ENCODE measurements at places on chromosomes 4 and X.

DNA sequence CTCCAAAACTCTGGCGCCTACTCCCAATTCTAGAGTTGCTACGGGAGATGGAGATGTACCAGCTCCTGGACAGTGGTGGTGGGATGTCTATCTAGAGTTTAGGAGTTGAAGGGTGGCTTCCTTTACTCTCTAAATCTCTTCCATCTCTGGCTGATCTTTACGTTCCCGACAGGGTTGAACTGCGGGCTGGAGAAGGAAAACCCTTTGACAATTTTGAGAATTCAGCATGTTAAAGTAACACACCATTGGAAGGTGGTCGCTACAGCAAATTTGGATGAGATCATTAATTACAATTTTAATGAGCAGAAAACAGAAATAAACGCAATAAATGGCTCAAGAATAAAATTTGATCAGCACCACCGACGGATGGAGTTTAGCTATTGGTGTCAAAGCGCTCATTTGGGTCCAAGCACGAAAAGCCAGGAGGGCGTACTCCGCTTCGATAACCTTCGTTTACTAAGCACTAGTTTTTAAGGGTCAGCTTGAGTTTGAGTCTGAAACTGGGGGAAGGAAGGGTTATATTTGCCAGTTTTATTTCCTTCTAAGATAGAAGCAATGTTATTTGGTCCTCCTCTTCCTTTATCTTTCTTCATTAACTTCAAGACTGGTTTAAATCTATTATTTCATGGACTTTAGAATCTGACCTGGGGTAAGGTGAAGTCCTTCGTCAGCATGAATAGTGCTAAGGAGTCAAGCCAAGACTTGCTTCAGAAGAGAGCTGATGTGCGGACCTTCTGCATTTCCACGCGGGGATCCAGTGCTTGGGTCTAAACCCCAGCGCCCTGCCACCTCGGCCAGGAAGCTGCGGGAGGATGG, 1.5 kb upstream of the NKX6-1 start:
- DNase-seq = no peak

GRCh38 chrX:151982222-151982621, 7.7 kb upstream of the GABRE start:
- no peak for DNase-seq

DNA sequence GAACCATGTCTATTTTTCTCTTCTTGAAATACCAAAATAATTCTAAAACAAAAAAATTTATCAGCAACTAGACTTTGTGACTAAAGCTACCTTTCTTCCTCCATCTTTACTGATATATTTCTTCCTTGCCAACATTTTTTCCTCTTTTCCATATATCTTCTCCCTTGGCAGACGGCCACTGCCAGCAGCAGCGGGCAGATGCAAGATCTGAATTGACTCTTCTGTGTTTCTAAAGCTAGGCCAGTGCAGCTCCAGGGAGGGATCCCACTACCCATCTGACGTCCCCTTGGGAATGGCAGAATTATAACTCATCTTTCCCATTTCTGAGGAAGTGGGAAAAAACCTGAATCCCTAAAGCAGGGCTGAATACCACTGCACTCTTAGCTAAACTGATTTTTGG, 206.4 kb downstream of the NR3C2 start:
- DNase-seq = no peak

DNA sequence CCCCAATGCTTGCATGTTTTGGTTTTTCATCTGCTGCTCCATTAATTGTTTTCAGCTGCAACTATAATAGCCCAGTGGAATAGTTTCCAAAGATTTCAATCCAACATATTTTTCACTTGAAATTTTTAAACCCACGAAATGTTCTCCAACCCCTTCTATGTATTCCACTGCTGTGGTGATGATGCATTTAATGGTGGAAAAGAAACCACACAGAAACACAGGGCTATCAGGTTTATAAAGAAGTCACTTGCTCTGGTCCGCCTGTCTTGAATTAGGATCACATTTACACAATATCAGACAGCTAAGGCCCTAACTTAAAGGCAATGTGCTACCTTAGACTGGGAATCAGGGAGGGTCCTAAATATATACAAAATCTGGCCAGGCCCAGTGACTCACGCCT, 35.0 kb downstream of the OPHN1 start:
- no peak for DNase-seq

DNA sequence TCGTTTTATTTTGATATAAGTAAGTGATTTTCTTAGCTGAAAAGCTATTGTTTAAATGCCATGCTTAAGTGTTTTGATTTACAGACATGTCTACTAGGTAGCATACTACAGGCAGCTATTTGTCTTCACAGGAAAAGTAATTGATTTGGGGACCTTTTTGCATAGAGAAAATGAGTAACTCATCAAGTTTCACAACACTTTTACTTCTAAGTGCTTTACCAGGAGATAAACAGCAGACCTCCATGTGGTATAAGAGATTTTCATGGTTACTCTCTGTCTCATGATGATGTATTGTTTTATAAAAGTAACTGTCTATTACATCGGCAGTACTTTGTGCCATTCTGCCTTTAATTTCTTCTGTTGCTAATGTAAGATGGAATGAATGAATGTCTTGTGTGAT, 28.7 kb downstream of the RBPJ start:
- no peak for DNase-seq

DNA sequence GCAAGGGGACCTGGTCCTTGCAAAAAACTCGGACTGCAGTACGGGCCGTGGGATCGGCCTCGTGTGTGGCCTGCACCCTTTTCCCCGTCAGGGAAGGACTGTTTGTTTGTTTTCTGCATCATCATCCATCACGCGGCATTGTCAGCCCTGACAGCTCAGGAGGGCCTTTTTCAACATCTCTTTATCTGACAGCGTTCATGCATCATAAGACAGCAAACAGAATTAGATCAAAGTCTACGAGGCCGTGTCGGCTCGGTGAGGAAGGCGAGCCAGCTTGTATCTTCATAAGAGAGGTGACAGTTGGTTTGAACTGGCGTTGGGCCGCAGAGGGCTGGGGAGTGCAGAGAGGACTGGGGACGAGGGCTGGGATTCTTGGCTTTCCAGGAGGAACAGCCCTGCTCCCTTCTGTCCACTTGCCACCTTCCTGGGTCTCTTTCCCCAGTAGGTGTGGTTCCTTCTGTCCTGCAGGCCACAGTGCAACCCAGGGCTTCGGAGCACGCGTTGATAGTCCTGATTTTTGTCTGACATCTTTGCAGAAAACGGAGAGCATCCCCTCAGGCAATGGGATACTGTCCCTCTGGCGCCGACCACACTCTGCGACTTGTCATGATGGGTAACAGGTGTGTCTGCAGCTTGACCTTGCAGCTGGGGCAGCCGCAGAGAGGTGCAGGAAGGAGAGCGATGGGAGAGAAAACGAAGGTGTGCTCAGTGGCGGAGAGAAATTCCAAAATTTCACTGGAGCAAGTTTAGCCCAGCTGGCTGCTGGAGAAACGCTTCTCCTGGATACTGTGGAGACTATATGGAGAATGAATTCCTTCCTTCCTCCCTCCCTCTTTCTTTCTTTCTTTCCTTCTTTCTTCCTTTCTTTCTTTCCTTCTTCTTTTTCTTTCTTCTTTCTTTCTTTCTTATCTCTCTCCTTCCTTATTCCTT, 104.0 kb upstream of the SHOX start:
- DNase-seq = no peak

DNA sequence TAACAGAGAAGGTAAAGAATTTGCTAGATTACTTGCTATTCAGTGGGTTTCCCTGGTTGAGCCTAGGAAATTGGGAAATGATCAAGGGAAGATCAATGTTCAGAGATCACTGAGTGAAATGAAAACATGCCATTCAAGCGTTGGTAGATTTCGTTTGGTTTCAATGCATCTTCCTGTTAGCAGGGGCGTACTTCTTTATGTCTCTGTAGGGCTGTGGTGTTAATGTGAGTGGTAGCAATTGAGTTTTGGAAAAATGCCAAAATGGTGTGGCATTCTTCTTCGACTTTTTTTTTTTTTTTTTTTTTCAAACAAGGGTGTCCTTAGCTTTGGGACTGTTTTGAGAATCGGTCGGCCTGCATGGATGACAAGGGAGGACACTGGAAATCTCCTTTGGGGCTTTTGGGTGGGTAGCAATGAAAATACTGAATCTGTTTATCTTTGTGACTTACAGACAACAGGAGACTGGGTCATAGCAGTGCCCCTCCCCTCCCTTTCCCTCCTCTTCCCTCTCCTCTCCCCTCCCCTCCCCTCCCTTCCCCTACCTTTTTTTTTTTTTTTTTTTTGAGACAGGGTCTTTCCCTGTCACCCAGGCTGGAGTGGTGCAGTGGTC, 50.4 kb downstream of the SPRY1 start:
- no peak for DNase-seq

GRCh38 chrX:120559804-120560203, 958 bp downstream of the CUL4B start:
- no peak for DNase-seq

DNA sequence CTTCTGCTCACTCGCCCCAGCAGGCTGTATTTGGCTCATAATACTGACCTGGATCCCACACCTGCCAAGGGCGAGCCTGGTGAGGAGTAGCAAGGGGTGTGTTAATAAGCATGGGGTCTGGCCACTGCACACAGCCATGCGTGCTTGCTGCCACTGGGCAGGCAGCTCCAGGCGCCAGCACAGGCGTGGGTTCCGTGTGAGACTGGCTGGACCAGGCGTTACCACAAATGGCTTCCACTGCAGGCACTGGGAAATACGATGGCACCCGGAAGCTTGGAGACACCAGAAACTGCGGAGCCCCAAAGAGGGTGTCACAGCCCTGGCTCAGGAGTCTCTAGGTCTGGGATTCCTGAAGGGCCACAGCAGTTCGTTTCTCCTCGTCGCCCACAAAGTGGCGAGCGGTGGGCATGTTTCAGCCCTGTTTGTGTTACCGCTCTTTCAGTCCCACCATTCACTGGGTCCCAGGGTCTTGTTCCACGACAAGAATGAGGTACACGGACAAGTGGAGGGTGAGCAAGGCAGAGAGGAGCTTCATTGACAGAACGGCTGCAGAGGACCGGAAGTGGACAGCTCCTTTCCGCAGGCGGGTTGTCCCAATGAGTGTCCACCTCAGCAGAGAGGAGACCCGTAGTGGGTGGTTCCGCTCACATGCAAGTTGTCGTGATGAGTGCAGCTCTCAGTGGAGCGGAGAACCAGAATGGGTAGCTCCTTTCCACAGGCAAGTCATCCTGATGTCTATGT, 428.9 kb downstream of the EPHA5 start:
- no peak for DNase-seq

GRCh38 chrX:55907968-55908607, 190.5 kb downstream of the RRAGB start:
- peak; percentile 69 for DNase-seq

Measured in coronary artery (tissue), 2 donors.